Retina (tissue), 1 donor: ENCODE measurements at places on chromosomes 1 and 21.

DNA sequence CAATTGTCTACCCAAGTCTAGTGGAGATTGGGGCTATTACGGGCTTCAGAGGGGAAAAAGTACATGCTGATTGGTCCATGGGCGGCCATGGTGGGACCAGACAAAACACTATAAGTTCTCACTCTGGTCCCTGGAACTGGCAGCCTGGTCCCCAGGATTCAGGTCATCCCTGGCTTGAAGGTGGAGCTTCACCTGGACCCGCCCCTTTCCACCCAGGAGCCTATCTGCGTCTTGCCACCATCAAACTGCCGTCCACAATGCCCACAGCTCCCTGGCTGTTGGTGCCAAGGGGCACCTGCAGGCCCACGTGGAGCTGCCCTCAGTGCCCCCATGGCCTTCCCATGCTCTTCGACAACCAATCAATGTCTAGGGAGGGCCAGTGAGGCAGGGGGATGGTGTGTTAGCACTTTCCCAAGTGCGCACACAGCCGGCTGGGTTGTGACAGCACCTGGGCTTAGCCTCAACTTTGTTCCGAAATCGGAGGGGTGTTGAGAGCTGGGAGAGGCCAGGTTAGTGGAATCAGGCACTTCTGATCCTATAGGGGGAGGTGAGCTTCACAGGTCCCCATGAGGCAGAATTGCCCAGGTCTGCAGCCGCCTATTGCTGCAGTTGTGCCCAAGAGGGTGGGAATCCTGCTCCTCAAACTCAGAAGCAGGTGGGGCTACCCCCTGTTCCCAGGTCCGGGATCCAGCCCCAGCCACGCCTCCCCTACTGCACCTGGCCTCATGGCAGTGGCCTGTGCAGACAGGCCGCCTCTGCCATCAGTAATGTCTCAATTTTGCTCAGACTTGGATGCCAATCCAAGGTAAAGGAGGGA, 1369.4 kb upstream of the PRMT6 start:
- peak; percentile 2 for DNase-seq

GRCh38 chr1:70210820-70211219, 5.4 kb upstream of the LRRC40 start:
- no peak for DNase-seq

GRCh38 chr1:69088571-69088970, 479.2 kb upstream of the LRRC7 start:
- DNase-seq, result no peak

DNA sequence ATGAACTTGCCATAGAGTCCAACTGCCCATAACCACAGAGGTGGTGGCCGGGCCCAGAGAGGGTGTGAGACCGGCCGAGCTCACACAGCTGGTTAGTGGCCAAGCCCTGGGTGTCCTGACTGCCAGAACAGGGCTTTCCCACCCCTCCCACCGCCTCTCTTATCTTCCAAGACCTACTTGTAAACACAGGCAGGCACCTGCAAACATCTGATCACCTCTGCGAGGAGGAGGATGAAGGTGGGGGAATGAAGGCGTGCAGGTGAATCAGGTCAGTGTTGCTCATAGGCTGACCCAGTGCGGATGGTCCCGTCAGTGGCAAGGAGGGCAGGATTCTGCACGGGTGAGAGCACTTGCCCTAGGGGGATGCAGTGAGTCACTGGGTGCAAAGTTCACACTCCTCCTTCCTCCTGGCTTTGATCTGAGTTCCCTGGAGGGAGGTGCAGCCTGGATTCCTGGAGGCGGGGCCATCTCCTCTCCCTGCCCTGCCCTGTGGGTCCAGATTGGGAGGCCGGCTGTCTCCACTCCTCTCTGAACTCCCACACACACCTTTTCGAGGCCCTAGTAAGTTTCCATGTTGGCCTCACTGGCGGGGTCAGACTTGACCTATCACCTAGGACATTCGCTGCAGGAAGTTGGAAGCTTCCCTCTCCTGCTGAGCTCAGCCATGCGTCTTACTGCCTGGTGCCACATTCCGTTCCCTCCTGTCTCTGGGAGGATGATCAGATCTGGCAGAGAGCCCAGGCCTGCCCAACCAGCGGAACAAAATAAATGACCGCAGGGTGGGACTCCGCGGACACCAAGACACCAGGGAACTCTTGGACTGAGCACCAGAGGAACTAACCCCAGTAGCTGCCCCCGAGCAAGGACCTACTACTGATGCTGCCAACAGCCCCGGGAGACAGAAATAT, 7.3 kb downstream of the UQCRHL start:
- peak; percentile 78 for DNase-seq

DNA sequence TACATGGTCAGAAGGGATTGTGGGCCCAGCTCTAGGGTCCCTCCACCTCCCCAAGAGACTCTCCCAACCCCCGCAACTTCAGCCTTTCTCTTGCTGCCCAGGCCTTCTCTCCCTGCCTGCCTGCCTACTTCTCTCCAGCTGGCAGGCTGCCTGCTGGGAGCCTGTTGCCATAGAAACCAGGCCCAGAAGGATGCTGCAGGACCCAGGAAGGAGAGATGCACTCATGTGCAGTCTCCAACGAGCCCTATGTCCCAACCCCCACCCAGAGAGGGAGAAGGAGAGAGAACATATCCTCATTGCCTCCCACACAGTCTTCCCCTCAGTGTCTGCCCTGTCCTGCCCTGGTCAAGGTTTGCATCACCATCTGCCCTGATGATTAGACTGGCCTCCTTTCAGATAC, 10.8 kb upstream of the SMIM12 start:
- peak; percentile 54 for DNase-seq

GRCh38 chr1:102191723-102192122, 195.0 kb upstream of the OLFM3 start:
- DNase-seq, result peak; percentile 49

GRCh38 chr1:17420391-17420918, 19.0 kb downstream of the RCC2 start:
- DNase-seq, result no peak

DNA sequence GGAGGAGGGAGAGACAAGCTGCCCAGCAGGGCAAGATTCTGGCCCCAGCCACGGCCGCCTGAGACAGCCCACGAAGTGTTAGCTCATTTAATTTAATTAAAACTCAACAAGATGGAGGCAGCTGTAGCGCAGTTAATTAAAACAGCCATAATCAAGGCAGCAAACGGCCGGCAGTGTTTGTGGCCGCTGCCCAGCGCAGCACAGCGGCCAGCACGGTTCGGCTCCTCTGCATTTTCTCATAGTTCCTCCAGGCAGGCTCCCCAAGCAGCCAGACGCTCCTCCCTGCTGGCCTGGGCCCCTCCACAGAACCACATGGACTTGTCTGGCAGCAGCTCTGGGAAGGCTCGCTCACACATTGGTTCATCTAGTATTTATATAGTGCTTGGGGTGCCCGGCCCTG, 40.0 kb downstream of the PTPRF start:
- DNase-seq, result peak; percentile 44

DNA sequence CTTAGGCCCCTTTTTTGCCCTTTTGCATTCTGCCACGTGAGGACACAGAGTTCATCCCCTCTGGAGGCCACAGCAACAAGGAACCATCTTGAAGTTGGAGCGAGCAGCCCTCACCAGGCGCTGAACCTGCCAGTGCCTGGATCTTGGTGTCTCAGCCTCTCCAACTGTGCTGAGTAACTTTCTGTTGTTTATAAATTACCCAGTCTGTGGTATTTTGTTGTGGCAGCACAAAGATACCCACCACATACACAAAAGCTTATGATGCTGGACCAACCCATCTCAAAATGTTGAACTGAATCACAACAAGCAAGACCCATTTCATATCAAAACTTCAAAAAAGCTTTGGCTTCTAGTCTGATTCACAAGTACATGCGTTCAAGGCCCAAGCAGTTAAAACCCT, 649.9 kb downstream of the KIF26B start:
- no peak for DNase-seq

- DNase-seq, result no peak
Measured at GRCh38 chr1:67579623-67580394, 105.2 kb upstream of the GADD45A start.

- DNase-seq, result no peak
Measured at GRCh38 chr1:62726011-62726442, 37.8 kb upstream of the DOCK7 start.

GRCh38 chr1:72601035-72601674, 318.8 kb upstream of the NEGR1 start:
- no peak for DNase-seq

DNA sequence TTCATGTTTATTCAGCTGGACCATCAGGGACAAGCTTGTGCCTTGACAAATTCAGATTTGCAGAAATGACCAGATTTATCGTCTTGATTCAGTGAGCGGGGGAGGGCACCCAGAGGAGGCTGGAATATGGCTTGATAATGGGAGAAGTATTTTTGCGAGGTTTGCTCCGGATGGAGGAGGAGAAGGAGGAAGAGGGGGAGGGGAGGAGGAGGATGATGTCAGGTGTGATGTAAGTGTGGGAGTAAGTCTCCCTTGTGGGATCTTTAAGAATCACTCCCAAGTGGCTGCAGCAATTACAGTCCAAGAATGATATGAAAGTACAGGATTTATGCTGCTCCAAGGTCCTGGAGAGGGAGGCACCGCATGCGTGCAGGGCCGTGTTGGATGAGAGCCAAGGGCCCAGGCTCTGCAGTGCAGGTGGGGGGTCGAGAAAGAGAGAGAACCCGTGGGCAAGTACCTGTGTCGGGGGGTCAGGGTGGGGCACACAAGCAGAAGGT, 5.6 kb upstream of the ZNF496 start:
- DNase-seq, result no peak

DNA sequence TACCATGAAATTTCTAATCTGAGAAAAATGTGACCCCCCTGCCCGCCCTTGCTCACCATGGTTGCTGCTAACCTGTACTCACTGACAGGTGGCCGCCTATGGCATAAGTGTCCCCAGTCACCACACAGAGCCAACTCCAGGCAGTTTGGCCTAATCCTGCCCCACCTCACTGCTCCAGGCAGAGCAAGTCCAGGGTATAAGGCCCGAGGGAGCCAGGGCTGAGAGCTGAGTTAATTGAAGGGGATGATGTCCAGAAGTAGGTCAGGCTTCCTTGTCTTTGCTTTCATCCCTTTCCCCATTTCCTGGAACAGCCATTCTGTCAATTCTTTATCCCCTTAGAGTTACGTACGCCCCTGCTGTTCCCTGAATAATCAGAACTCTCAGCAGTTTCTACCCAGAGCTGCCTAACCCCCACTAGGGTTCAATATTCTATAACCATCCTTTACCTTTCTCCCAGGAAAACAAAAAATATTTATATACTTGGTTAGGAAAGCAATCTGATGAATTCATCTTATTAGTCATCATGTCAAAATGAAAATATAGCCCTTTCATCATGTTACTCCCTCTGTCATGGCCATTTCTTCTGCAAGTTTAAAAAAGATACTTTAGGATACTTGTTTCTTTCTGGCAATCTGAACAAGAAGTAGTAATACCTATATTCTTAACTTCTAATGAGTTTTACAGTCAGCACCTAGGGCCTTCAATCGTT, 29.4 kb upstream of the CD101 start:
- DNase-seq, result peak; percentile 68

GRCh38 chr1:179702946-179703539, 40.0 kb upstream of the FAM163A start:
- DNase-seq, result no peak

DNA sequence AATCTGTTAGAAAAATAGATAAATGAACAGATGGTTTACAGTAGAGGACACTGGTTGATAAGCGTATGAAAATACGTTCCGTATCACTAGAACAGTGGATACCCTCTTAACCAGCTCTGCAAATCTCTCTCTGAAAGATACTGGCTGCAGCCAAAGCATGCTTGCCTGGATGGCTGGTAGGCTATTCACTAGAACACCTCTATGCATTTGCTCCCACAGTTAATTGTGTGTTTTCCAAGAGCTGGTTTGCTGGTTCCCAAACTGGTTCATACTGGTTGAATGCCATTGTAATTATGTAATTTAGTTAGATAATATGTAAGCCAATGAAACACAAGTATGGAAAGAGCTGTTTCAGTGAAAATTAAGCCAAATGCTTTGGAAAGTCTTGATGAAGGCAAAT, 126.6 kb downstream of the C1orf21 start:
- DNase-seq, result no peak

DNA sequence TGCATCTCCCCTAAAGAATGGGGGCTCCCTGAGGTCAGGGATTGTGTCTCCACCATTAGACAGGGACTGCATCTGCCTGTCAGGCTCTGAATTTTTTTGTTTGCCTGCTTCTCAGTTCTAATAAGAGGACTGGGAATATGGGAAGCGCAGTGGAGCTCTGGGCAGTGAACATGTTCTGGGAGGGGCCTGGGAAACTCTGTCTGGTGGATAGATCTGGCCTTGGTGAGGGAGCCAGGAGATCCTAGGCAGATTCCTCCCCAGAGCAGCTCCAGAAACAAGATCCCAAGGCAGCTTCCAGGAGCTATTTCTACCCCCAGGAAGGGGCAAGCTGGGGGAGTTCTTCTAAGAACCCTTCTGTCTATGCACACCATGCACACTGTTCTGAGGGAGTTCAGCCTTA, 12.6 kb upstream of the MYOG start:
- no peak for DNase-seq

DNA sequence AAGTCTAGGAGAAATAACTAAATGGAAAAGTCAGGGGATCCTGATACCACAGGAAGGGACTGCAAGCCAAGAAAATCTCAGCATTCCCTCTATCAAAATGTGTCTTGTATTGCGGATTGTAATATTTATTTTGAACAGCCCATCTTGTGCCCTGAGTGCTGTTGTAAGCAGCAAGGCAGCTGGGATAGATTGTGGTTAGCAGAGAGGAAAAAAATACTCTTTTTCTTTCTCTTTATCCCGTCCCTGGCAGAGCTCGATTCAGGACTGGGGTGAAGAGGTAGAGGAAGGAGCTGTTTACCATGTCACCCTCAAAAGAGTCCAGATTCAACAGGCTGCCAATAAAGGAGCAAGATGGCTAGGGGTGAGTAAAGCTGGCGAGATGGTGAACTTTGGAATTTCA, 1.2 kb downstream of the RGL1 start:
- no peak for DNase-seq

GRCh38 chr1:165288350-165289120, 68.0 kb downstream of the LMX1A start:
- DNase-seq, result peak; percentile 72

GRCh38 chr1:235998812-235999211, 66.1 kb downstream of the NID1 start:
- no peak for DNase-seq

GRCh38 chr1:29808141-29808995, 572.0 kb downstream of the PTPRU start:
- DNase-seq, result peak; percentile 1

DNA sequence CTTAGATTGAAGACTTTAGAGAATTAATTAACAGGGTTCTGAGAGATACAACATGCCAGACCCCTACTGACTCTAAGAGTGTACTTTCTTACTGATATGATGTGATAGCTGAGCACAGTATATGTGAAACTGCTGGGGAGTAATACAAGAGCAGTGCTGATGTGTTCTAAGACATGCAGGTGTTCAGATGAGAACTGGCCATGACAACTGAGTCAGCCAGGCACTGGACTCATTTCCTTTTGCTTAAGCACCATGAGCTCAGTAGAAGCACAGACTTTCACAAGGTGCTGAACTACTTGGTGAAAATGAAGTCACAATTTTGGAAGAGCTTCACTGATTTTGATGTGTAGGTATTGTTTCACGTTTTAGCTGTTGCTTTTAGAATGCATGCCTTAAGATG, 15.9 kb upstream of the POGZ start:
- DNase-seq, result no peak
